ENCODE measurements at places on chromosomes 3 and 15.

DNA sequence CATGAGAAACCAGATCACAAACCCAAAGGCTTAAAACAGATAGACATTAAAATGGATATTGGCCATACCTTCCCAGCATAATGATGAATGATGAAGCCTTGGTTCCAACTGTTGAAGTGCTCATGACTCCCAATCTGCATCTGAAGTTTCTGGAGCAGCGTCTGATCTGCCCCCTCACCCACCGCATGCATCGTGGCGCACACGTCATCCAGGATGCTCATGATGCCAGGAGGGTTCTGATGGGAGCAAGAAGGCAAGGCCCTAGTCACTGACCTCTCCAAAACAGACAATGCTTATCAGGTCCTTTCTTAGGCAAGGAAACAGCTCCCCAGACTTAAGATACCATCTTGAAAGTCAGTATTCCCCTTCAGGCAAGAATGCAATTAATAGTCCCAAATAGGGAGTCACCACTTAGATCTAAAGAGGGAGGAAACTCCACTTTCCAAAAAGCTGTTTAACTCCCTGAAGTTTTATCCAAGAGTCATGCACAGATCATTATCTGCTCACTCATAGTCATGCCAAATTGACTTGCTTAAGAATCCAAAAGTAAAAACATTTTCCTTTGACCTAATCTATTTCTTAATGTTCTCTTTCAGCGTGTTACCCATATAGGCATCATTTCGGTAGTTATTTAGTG, 2.1 kb downstream of the LDHAL6B start:
- no peak for DNase-seq

- no peak for DNase-seq
Observed at GRCh38 chr3:140794507-140794906, 116.6 kb downstream of the TRIM42 start.

- no peak for DNase-seq
Observed at GRCh38 chr15:89937365-89938350, 24.9 kb upstream of the ARPIN start.

- DNase-seq, result no peak
Observed at GRCh38 chr3:102916532-102916931, 481.7 kb downstream of the ZPLD1 start.

GRCh38 chr3:177601152-177601551, 403.9 kb upstream of the TBL1XR1 start:
- no peak for DNase-seq

- DNase-seq, result no peak
Observed at GRCh38 chr15:64122936-64123351, 27.2 kb downstream of the SNX1 start.

DNA sequence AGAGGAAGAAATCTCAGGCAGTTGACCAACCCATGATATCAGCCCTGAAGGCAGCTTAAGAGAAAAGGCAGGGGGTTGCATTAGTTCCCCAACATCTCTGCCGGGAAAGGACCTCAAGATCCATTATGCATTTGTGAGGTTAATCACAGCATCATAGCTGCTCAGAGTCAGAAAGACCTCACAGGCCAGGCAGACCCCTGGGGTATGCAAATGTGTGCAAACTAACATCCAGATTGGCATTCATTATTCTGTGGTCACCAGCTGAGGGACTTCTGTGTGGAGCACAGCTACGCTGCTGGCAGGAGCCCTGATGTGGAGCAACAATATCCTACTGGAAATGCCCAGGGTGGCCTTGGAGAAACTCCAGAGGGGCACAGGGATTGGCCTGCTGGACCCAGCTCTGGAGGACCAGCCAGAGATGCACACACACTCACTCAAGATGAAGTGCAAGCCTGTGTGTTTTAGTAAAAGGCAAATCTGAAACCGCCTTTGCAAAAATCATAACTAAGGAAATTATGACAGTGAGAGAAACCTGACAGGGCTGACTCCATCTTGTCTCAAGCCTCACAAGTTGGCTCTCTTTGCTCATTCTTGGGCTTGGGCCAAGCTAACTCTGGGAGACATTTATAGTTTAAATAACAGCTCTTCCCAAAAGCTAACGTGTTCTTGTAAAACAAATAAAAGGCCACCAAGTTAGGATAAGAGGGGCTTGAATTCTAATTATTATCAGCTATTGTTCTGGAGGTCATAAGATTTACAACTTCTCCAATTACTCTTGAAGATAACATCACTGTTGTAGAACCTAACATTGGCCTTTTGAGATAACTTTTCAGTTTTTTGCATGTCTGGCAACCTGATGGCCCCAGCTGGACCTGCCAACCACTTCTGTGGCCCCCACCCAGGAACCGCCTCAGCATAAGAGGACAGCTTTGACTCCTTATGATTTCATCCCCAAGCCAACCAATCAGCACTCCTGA, 257.1 kb downstream of the UACA start:
- DNase-seq, result no peak

GRCh38 chr3:33209357-33209756, 9.3 kb downstream of the SUSD5 start:
- DNase-seq, result no peak

- DNase-seq, result no peak
Observed at GRCh38 chr3:52515192-52515591, 18.5 kb downstream of the NT5DC2 start.

GRCh38 chr3:71309342-71309741, 274.2 kb downstream of the FOXP1 start:
- DNase-seq, result no peak

- no peak for DNase-seq
Observed at GRCh38 chr3:127679534-127680145, 6.9 kb downstream of the ABTB1 start.

DNA sequence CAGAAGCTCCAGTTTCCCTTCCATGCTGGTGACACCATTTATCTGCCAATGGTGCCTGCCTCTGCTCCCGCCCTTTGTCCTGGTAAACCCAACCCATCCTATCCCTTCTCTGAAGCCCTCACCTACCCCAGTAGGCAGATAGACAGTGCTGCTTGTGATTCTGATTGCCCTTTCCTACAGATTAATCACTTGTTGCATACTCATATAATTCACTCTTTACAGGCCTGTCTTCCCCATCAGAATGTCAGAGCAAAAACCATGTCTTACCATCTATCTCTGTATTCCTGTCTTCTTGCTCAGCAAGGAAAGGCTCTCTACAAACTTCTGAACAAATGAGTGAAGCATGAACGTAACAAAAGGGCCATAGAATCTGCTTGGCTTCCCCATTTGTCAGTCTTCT, 47.9 kb downstream of the MRPS25 start:
- no peak for DNase-seq

GRCh38 chr3:55601366-55602080, 114.4 kb upstream of the WNT5A start:
- DNase-seq, result no peak

GRCh38 chr3:172694573-172695246, 16.2 kb downstream of the NCEH1 start:
- DNase-seq, result no peak

- no peak for DNase-seq
Observed at GRCh38 chr3:10546181-10546624, 40.8 kb upstream of the ATP2B2 start.

DNA sequence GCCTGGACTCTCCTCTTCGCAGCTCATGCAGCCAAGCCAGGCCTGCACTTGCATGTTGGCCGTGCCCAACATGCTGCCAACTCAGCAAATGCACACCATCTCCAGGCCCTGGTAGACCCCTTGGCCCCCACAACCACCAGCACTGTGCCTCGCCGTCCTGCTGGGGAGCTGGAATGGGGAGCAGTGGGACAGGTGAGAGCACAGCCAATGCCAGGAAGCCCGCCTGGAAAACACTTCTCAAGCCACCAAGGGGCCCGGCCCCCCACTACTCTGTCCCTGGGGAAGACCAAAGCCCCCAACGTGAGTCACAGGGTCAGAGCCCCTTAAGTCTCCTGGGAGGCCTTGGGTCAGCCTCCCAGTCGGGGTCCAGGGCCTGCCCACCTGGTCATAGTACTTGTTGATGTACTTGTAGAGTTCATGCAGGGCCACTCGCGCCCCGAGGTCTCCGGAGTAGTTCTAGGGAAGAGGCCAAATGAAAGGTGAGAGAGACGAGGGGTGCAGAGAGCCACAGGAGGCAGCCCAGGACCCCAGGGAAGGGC, 24.5 kb downstream of the PLXNB1 start:
- DNase-seq, result no peak

DNA sequence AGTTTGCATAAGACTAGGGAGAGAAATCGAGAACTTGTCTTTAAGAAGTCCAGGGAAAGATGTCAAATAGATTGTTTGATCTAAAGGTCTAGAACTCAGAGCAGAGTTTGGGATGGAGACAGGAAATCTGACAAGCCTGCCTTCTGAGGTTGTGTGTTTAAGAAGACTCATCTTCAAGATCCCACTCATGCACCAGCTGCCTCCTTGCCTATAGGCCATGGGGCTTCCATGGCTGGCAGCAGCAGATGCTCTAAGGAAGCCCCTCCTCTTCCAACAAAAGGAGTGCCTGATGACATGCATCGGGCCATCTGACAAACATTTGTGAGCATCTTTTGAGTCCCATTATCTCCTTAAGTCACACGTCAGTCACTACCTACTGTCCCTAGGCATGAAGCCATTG, 47.4 kb downstream of the WNT5A start:
- DNase-seq, result no peak

DNA sequence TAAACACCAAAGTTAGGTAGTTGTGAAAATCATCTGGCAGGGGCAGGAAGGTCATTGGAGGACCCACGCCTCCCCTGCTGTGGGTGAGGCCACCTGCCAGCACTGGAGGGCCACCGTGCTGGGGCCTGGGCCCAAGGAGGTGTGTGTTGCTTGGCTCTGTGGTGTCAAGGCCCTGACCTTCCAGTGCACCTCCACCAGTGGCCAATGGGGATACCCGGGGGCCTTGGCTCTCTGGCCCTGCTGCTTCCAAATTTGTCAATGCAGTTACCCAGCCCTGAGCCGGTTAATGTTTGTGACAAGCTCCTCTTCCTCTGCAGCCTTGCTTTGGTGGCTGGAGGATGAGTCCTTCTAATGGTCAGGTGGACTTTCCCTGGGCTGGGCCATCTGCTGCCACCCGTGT, 150.2 kb downstream of the KLF13 start:
- no peak for DNase-seq

DNA sequence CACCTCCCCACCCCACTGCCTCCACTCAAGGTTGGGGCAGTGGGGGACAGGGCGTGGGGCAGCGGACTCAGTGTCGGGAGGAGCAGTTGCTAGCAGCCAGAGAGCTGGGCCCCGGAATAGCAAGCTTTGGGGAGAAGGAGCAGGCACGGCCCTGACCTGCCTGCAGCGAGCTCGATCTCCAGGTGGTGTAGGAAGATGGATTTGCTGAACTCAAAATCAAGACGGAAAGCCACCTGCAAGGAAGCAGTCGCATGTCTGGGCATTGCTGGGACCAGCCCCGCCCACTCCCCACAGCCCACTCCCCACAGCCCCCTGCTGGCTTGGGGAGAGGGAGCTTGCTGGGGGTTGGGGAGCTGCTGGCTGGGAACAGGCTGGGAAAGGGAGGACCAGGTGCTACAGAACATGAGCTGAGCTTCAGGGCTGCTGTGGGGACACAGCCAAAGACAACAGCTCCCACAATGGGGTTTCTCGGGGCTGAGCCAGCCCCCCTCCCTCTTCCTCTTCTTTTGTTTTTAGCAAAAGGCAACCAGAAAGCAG, 38.0 kb downstream of the FEM1B start:
- no peak for DNase-seq

GRCh38 chr15:19956124-19956796, 585.3 kb downstream of the GOLGA6L6 start:
- DNase-seq, result no peak

DNA sequence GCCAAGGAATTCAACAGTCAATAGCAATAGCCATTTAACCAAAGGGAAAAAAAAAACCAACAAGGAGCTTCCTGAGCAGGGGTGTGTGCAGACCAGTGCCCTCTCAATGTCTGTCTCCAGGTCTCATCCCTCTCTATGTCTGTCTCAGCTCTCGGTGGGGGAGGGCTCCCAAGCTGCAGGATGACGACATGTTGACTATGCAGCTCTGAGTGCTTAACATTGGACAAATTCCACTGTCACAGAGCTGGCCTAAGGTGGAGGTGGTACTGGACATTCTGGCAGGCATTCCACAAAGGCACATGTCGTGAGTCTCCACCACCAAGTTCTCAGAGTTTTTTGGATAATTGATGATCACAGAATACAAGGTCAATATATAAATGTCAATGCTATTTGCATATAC, 2.0 kb upstream of the CAPN7 start:
- DNase-seq, result no peak

- no peak for DNase-seq
Observed at GRCh38 chr15:89129123-89129815, 41.0 kb downstream of the ABHD2 start.

GRCh38 chr3:186406669-186407635, 44.9 kb upstream of the DGKG start:
- DNase-seq, result no peak

DNA sequence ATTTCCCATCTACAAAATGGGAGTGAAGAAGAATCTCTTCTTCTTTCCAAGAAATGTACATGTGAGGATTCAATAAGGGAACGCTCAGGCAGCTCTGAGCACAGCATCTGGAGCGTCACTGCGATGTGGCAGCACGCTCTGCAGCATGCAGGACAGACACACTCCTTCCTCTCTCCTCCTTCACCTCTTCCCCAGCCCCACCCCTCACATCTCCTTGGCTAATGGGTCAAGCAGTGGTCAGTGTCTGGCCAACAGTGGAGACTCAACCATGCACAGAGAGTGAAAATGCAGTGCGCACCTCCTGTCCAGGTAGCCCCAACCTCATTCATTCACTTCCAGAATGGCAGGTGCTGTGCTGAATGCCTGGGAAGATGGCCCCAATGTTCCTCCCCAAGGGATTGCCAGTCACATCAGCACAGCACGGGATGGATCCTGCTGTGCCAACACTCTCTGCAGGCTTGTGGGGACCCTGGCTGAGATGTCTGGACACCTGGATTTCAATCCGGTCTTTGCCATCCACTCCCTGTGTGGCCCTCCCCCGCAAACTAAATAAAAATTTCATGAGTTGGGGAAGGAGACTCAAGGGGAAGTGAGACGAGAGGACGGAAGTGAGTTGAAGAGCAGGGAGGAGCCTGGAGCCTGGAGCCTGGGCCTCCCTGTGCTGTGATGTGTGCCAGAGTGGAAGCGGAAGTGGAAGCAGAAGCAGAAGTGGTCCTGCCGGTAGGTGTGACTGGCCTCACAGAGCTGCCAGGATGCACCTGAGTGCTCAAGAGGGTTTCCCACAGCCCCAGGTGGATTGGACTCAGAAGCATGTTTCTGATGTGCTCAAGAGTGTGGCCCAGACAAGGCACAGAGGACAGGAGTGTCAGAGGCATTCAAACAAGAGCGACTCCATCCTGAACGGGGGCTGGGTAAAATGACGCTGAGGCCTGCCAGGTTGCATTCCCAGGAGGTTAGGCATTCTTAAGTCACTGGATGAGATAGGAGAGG, 163.9 kb downstream of the SMAD6 start:
- no peak for DNase-seq

- DNase-seq, result no peak
Observed at GRCh38 chr3:134822090-134822489, 27.0 kb downstream of the EPHB1 start.

- DNase-seq, result no peak
Observed at GRCh38 chr3:143972155-143972504, 507 bp downstream of the DIPK2A start.

DNA sequence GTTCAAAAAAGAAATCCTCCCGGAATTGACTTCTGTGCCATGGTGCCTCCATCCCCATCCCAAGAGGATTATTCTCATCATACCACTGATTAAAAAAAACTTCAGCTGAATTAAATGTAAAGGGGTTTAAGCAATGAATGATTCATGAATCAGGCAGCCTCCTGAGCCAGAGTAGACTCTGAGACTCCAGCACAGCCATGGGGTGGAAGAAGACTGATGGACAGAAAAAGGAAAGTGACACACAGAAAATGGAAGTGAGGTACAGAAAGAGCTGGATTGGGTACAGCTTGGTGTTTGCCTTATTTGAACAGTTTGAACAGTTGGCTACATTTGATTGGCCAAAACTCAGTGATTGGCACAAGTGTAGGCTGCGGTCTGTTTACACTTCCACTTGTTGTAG, 224.8 kb upstream of the ATP10A start:
- DNase-seq, result no peak
